ENCODE measurements at places on chromosomes 2 and 18.

DNA sequence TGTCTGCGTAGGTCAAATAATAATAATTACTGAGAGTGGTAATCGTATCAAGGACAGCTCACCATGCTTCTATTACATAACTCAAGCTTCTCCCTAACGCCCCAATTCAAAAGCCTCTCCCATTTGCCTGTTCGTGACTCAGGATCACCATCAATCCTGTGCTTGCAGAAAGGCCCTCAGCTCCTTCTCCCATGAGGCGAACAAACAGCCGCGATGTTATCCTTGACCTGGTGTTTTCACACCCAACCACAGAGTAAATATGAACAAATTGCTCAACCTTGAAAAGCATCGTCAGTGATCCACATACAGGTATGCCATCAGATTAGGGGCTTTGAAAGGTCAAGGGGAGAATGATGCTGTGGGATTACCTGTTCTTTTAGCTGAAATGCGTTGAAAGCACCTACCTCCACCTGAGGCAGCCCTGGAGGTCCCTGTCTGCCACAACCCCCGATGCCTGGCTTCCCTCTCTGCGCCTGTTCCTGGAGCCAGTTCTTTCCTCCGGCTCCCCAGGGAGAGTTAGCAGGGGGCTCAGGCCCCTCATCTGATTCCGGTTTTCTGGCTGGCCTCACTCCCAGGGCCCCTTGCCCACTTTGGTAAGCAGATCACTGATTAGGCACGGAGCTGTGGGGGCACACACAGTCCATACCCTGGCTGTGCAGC lies 39.1 kb upstream of the ODC1 start:
- DNase-seq, result no peak

GRCh38 chr18:1012775-1013174 lies 108.1 kb downstream of the ADCYAP1 start:
- no peak for DNase-seq

GRCh38 chr2:74439373-74439772 lies 2.4 kb downstream of the RTKN start:
- no peak for DNase-seq

- no peak for DNase-seq
Measured at GRCh38 chr2:98180456-98180855, 93.5 kb downstream of the VWA3B start.

DNA sequence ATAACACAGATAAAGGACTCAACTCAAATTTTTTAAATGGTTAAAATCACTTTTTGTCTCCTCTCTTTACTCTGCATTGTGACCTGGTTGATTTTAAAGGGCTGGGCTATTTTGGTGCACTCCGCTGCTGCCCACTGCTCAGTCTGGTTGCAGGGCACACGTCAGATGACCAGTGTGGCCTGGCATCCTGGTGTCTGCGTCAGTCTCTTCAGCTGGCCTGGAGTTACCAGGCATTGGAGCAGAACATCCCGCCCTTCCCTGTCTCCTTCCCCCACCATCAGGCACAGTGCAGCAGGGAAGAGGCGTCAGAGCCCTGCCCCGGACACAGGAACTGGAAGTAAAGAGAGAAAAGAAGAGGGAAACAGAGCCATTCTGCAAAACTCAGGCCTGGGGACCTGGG lies 8.9 kb downstream of the C1QL2 start:
- no peak for DNase-seq

DNA sequence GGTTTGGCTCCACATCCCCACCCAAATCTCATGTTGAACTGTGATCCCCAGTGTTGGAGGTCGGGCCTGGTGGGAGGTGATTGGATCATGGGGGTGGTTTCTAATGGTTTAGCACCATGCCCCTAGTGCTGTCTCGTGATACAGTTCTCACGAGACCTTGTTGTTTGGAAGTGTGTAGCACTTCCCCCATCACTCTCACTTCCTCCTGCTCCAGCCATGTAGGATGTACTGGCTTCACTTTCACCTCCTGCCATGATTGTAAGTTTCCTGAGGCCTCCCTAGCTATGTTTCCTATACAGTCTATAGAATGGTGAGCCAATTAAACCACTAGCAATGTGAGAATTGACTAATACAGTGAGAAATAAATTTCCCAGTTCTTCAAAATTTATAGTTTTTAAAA lies 325.9 kb downstream of the FSIP2 start:
- no peak for DNase-seq

- no peak for DNase-seq
Measured at GRCh38 chr2:67548317-67549201, 151.4 kb downstream of the ETAA1 start.

- no peak for DNase-seq
Measured at GRCh38 chr2:241226723-241227572, 38.5 kb downstream of the ANO7 start.

- no peak for DNase-seq
Measured at GRCh38 chr2:52956766-52957165, 810.8 kb upstream of the CHAC2 start.

DNA sequence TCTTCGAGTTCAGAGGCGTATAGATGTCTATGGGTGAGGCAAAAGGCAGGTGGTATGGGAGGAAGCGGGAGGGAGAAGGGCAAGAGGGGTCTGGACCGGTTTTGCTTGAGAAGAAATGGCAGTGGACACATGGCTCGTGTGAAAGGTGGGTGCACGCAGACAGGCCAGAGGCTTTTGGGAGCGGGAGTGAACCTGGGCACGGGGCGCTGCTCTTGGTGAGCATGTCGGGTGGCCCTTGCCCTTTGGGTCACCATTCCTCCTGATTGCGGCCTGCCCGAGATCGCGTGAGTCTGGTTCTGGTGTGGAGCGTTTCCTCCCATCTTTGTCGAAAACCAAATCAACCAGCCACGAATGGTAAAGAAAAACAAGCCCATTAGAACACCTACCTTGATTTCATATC lies 12.6 kb downstream of the LDLRAD4 start:
- DNase-seq, result no peak

GRCh38 chr2:26168785-26169184 lies 4.1 kb upstream of the GAREM2 start:
- DNase-seq, result no peak

DNA sequence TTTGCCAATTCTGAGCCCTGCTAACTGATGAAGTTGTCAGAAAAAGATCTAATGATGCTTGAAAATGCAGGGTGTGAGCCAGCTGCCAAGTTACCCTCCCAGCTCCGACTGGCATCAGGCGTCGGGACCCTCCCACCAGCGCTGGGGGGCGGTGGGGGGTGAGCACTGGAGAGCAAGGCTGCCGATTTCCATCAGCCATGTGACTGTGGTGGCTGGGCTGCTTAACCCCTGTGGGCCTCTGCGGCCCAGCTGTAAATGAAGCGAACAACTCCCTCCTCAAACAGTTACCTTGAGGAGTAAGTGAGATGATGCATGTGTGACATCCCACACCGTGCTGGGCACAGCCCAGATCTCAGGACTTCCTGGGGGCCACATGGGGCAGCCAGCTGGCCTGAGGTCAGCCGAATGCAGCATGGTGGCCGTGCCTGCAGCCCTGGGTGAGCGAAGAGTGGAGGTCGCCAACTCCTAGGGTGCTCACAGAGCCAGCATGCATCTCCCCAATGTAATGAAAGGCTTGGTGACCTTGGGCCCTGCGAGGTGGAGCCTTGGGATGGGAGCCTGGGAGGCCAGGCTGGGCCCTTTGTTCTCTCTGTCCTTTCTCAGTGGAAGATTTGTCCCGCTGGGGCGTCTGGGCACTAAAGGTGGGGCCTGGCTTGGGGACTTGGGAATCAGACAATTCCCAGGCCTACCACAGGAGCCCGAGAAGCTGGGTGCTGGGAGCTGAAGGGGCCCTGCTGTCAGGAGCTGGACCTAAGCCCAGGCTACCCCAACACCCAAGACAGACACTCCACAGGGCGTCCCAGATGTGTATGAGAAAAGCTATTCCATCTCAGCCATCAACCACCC lies 25.1 kb downstream of the CIB4 start:
- DNase-seq, result no peak

GRCh38 chr2:224523626-224524577 lies 61.3 kb downstream of the CUL3 start:
- DNase-seq, result no peak

- no peak for DNase-seq
Measured at GRCh38 chr18:75209129-75209950, at the start of gene PTGR3. Gene PTGR3 (minus strand): TSS chr18:75209139. CDS start chr18:75209058, 81 bp downstream.

GRCh38 chr2:45542013-45542412 lies 69.1 kb downstream of the SRBD1 start:
- DNase-seq, result no peak

- peak; percentile 28 for DNase-seq
Measured at GRCh38 chr2:113390124-113390849, 47.2 kb upstream of the ZNG1B start.

DNA sequence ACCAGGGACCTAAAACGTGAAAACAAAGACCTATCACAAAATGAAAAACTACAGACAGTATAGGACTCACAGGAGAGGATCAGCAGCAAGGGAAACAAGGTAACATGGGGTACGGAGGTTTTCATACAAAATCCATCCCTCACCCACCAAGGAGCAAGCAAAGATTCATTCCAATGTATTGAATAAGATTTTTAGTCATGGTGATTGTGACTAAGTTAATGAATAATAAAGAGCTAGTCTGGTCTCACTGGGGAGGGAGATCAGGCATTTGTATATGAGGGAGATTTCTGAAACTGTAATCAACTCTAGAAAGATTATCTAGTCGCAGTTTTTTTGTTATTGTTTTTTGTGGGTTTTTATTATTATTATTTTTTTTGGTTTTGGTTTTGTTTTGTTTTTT lies 336.5 kb upstream of the MMADHC start:
- DNase-seq, result no peak

GRCh38 chr2:62871506-62871905 lies 166.0 kb downstream of the EHBP1 start:
- DNase-seq, result no peak

DNA sequence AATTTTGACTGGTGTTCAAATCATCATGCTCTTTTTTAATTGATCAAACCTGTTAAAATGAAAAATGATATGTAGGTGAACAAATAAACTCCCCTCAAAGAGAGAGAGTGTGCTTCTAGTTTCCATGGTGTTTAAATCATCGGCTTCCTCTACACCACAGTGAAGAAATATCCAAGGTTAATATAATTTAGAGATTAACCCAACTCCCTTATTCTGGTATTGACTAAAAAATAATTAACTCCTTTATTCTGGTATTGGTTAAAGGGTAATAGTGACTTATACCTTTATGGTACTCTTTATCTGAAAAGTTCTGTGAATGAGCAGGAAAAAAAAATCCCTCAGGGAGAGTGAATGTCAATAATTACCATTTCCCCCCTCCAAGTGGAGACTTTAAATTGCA lies 93.1 kb downstream of the SPATS2L start:
- no peak for DNase-seq

- DNase-seq, result no peak
Measured at GRCh38 chr2:151422917-151423439, 13.3 kb downstream of the RIF1 start.

DNA sequence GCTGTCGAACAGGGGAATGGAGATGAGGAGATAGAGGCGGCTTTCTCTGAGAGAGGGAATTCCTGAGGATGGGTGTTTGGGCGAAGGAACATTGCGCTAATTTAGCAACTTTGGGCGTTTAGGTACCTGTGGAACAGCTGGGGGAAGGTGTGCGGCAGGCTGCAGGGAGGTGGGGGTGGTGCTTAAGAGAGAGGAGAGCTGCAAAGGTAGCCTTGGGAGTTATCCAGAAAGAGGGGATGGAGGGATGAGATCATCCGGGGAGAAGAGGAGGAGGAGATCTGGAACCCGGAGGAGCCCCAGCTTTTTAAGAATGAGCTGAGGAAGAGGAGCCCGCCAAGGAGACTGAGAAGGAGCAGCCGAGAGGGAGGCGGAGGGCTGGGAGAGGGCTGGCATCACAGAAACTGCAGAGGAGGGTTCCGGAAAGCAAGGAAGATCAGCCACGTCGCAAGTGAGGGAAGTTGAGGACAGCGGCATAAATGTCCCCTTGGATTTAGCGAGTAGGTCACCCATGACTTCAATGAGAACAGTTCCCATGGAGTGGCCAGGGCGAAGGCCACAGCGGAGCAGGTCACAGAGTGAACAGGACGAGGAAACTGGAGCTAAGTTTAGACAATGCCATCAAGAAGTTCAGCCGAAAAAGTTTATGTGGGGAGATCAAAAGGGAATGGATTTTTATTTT lies 174.7 kb downstream of the KLHL29 start:
- no peak for DNase-seq

DNA sequence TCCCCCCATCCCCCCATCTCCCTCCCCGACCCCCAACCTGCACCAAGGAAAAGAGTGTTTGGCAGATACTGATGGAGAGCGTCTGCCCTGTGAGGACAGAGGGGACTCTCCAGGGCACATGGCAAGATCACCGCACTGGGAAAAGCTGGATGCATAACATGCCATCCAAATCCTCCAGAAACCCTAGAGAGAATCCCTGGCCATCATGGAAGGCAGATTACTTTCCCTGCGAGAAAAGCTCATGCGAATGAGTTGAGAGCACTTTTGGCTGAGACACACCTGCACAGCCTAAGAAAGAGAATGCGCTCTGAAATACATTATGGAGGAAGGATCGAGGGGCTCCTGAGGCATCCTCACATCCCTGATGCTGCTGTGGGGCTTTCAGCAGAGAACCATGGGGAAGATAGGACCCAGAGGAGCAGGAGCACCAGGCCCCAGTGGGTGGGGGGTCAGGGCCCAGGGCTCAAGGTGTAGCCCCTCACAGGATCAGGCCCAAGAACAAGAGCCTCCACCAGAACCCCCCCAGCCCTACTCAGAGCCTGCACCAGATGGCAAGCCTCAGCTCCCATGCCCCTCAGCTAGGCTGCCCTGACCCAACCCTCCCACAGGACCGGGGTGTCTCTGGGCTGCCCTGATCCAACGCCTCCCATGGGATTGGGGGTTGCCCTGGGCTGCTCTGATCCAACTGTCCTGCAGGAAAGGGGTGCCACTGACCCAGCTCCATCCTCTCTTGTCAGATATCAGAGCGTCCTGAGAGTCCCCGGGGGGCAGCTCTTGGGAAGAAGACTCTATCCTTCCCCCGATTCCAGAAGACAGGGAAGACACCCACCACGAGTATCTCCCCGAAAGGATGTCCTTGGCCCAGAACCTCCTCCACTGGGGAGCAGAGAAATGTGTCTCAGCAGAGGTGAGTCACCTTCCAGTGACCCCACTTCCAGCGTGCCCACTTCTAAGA lies 153.4 kb downstream of the NDUFA10 start:
- no peak for DNase-seq

DNA sequence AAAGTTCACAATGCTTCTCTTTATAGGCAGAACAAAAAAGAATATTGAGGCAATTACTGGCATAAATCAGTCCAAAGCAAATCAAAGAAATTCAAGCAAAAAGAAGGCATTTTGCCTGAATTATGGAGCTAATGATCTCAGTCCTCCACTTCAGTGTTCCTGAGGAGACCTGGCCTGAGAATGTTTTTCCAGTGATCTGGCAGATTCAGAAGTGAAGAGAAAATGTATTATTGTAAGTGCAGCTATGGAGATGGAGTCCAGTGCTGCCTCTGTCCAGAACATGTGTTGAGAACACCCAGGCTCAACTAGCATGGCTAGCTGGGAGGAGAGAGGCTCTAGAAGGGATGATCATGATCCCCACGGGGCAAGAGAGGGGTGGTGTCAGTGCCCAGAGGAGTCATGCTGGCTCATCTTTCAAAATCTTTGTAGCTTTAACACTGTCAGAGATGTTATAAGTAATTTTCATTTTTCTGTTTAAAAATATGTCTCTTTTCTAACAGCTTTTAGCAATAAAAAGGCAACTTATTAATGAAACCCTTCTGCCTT lies 367.0 kb upstream of the RAB12 start:
- no peak for DNase-seq

Data from AG04449 (cell line).